ENCODE measurements at places on chromosomes 6 and 20.
A peak's percentile ranks its signal among the peaks of the same experiment; 100 is the strongest.

DNA sequence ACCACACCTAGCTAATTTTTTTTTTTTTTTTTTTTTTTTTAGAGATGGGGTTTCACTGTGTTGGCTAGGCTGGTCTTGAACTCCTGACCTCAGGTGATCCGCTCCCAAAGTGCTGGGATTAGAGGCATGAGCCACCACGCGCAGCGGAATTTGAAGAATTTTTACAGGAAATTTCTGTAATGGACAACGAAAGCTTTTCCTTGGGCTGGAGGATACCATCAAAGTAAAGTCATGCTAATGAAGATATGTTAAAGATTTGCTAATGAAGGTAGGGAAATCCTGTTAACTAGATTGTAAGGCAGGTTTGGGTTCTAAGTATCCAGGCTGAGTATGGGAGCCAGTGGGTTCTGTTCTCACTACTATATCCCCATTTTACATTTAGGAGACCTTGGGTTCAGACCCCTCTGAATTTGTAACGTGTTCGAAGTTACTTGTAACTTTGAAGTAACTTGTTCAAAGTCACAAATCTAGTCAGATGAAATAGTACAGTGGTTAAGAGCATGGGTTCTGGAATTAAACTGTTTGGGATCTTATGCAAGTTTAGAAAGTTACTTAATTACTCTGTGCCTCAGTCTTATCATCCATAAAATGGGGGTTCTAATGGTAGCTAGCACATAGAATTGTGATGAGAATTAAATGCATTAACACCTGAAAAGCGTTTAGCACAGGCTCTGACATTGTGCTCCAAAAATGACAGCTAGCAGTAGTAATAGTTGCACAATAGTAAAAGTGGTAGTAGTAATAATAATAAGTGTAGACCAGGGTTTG lies 123.4 kb upstream of the GPR6 start:
- no peak for DNase-seq

GRCh38 chr6:5121956-5122355 lies 36.8 kb downstream of the PPP1R3G start:
- DNase-seq: no peak

GRCh38 chr6:31558631-31559500 lies 11.5 kb downstream of the NFKBIL1 start:
- DNase-seq: peak; percentile 71

DNA sequence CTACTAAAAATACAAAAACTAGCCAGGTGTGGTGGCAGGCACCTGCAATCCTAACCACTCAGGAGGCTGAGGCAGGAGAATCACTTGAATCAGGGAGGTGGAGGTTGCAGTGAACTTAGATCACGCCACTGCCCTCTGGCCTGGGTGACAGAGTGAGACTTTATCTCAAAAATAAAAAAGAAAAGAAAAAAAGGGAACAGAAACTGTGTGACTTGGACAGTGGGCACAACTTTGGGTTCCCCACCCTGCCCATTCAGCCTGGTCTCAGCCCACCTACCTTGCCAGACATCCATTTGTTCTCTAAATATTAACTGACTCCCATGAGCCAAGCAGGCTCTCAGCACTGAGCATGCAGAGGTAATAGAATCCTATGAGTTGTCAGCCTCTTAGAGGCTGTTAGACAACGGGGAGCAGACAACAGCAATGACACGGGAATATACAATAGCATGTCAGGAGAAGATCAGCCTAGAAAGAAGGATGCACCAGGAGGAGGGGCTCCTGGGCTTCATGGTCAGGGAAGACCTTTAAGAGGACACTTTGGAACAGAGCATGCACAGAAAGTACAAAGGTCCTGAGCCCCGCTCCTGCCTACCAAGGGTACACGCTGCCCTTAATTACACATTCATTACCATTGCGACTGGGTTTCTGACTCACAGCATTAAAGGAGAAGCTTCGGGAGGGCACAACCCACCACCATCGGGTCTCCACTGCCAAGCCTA lies 20.0 kb downstream of the FAM209B start:
- no peak for DNase-seq

GRCh38 chr20:20480689-20481088 lies 112.8 kb downstream of the INSM1 start:
- DNase-seq: no peak

DNA sequence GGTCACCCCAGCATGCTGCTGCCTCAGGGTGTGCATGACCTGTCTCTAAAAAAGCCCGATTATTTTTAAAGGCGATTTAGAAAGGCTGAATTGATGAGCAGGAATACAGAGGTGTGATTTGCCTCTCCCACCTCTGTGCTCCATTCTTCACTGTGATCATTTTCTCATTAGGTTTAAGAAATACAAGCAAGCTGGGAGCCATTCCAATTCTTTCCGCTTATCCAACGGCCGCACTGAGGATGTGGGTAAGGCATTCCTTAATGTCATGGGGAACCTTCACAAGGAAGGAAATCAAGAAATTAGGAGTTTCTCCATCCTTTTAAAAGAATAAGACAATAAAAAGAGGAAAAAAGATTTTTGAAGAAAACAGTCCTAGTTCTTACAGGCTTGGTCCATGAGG lies 55.6 kb upstream of the GNRH2 start:
- no peak for DNase-seq

DNA sequence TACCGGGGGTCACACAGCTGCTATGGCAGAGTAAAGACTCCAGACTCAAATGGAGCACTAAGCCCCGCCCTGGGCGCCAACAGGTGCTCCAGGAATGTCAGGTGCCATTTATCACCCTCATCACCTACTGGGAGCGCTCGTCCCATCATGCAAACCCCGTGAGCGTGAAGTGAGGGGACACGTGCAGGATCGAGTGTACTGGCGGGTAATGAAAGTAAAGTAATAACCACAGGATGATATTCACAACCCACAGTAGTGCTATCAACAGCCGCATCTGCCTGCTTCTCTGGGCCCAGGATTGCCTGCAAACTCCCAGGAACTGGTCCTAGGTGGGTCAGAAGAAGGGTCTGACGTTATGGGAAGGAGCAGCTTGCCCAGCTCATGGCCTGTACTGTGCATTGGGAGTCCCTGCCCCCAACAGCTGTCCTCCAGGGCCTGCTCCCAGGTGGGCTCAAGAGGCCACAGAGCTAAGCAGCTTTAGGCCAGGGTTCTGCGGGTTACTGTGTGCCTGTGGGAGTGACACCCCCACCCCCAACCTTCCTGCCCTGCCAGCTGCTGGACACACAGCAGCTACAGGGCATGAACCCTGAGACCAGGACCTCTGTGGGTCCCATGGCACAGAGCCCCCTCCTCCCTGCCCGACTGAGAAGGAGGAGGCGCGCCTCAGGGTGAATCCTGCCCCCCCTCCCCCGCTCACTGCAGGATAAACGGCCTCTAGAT lies 120.5 kb upstream of the SULF2 start:
- DNase-seq: no peak

DNA sequence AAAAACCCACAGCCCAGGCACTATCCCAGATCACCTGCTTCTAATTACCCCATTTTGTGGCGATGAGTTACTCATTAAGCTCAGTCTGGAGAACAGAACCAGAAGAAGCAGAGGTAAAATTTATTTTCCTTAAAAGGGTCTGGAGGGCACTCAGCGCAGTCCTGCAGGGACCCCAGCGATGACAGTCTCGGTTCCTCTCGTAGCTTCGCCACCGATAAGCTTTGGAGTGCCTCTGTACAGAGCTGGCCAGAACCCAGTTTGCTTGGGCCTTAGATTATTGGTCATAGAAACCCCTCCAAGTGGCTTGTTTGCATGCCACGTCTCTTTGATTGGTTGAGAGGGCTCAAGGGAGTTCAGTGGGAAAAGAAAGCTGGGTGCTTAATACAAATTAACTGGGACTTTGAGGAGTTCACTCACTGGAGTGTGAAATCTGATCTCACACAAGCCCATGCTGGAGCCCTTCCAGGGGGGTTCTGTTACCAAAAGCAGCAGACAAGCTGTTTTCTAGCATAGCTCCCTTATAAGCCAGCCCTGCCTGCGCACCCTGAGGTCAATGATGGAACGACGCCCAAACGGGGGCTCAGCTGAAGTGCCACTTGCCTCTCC lies 158.5 kb upstream of the ARID1B start:
- DNase-seq: no peak

GRCh38 chr20:13858871-13859270 lies 74.0 kb downstream of the NDUFAF5 start:
- DNase-seq: no peak

- DNase-seq: no peak
Measured at GRCh38 chr20:42678895-42679294, 510.8 kb downstream of the PTPRT start.

- DNase-seq: no peak
Measured at GRCh38 chr20:34076952-34077351, 35.1 kb downstream of the EIF2S2 start.

- no peak for DNase-seq
Measured at GRCh38 chr20:41218466-41218865, 81.1 kb downstream of the PLCG1 start.

- no peak for DNase-seq
Measured at GRCh38 chr6:100806296-100806695, 74.8 kb downstream of the ASCC3 start.

- DNase-seq: no peak
Measured at GRCh38 chr6:43665376-43665775, 20.5 kb downstream of the RSPH9 start.

GRCh38 chr6:26408828-26409730 lies 7.0 kb downstream of the BTN3A1 start:
- DNase-seq: no peak

DNA sequence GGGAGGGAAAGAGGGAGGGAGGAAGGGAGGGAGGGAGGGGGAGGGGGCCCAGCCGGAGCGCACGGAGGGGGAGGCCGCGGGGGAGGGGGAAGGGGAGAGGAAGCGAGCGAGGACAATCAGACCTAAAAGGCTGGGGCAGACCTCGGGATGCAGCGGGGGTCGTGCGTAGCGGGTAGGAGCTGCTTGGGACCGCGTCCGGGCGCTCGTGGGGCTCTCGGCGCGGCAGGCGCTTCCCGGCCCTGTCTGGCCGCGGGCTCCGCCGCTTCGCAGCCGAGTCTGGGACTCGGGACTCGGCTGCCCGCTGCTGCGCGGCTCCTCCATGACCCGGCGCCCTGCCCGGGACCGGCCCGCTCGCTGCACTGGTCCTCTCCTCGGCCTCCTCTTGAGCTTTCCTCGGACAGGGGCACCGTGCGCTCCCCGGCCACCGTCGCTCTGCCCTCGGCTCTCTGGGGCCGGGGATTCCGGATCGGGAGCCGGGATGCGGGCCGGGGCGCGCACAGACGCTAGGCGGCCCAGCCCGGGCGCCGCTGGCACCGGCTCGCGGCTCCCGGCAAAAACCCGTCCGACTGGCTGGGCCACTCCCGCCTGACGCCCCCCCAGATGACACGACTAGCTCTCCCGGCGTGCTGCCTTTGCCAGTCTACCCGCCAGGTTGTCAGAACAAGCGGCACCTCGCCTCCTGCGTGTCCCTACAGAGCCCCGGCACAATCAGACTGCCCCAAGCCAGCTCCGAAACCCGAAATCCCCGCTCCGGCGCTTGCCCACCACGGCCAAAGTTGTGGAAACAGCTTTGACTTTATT lies 2.2 kb downstream of the TFAP2A start:
- no peak for DNase-seq

DNA sequence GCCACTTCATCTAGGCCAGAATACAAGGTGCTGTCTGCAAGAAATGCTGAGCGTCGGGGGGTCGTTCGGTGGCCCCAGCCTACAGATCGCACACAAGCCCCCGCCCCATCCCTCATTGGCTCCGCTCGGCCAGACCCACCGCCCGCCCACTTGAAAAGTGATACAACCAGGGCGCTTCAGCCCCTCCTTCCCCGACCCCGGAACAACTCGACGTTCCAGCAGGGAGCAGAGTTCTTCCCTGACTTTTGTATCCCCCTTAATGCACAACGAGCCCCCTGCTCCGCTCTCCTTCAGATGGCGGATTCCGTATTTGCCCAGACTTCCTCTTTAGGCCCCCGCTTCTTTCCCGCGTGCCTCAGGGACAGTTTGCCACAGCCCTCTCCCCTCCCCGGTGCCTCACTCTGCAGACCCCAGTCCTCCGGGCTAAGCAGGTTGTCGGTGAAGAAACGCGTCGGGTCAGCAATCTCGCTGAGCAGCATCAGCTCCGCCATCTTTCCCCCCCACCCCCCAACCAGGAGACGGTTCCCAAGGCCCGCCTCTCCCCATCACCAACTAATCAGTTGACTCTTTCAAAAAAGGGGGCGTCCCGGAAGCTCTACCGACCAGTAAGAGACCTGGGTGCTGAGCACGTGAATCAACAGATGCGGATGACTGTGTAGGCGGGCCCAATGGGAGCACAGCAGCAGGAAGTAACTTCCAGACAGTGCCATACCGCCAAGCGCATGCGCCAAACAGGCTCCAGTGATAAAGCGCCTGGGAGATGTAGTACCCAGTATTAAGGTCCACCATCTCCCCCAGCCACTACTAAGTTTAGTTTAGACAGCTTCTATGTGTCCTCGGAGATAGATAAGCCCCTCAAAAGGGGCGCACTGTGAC lies at the start of gene ATF6B:
Gene ATF6B (minus strand): TSS at position 530 of the 876 bp plus-strand sequence. CDS start 39 bp downstream, at position 491.
- DNase-seq: peak; percentile 99

Data from CD4-positive, alpha-beta T cell treated with Interleukin-2 at 100 ng/mL for 4 hours (primary cell).